ENCODE measurements at places on chromosomes 1 and 21. TPM values are rescaled to one million over a fixed set of nuclear protein-coding genes. Genes with fewer than 3 reads are reported as not detected.

CYYR1 gene
- total RNA-seq, result 10.0 TPM

GRCh38 chr1:47616906-47617305, 179.1 kb downstream of the FOXD2 start:
- H3K27me3 ChIP-seq, result no peaks in the 10 kb centered on the region
- no peaks in the 10 kb centered on the region for H3K36me3 ChIP-seq
- DNase-seq, result no peak
- H3K4me3 ChIP-seq, result no peak overlapping the region
- no peak overlapping the region for H3K27ac ChIP-seq
- H3K4me1 ChIP-seq, result no peaks in the 10 kb centered on the region

RHBG gene
- not detected for total RNA-seq

CCDC27 gene
- total RNA-seq, result 0.13 TPM

C1orf226 gene
- total RNA-seq, result 2.9 TPM
